Hippocampal formation (tissue), 2 donors: ENCODE measurements at places on chromosomes 7 and 10.

GRCh38 chr10:30346131-30346530 lies 2.9 kb downstream of the MTPAP start:
- DNase-seq: no peak

DNA sequence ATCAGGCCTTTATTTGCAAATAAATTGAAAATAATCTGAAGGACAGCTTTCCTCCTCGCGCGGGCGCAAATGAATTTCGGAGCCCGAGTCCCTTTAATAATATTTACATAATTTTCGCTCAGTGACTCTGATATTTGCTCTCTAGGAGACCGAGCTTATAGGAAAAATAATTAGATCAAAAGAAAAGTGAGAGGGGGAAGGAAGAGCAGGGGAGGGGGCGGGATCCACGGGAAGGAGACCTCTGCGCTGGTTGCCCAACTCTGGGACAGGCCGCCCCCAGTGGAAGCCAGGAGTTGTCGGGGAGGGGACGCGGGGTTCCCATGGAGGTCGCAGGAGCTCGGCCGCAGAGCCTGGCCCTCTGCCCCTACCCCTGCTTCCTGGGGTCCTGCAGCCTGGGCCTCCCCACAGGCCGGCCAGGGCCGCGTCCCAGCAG lies 5.8 kb downstream of the UNCX start:
- DNase-seq: no peak

- DNase-seq: no peak
These were observed 28.8 kb downstream of the PTPN12 start for GRCh38 chr7:77565917-77566316.

- DNase-seq: no peak
These were observed 18.6 kb downstream of the RABGEF1 start for GRCh38 chr7:66758950-66759628.

DNA sequence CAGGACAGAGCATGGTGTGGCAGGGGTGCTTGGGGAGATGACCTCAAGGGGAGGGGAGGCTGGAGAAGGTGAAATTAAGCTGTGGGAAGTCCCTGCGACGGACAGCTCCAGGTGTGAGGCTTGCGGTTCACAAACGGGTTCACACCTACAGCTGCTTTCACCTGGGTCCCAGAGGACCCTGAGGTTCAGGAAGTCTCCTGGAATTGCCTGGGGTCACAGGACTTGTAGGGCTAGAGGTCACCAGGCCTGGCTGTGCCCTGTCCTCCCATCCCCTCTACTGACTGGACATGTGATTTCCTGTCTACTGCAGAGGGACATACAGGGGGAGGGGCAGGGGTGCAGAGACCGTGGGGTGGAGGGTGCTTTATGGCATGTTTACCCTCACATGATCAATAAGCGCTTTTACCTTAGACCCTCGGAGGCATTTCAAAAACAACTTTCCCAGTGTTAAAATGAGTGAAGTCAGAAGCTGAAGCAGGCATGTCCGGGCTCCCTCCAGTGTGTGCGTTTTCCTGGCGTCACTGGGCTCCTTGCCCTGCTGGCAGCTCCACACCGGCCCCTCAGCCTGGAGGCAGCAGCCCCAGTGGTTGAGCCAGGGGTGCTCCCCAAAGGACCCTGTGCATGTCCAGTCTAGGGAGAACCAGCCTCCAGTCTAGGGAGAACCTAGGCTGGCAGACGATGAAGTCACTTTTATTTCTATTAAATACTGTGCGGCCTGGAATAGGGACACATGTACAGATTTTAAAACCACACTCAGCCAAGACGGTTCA lies 66.6 kb upstream of the IGFBP3 start:
- no peak for DNase-seq
